Skeletal muscle tissue (tissue), 5 donors: ENCODE measurements at places on chromosomes 3 and 15. TPM values are rescaled to one million over a fixed set of nuclear protein-coding genes. Genes with fewer than 3 reads are reported as not detected.

Gene EPHB1
- 5.7 TPM for total RNA-seq

Gene GP9
- not detected for total RNA-seq

Gene BNC1
- 1.6 TPM for total RNA-seq

Gene GP5
- under 0.01 TPM for total RNA-seq

Gene HCN4
- total RNA-seq, result under 0.01 TPM

Gene XYLB
- 7.3 TPM for total RNA-seq

Gene KIF7
- total RNA-seq, result 4.7 TPM

Gene ERICH6
- total RNA-seq, result not detected

Gene PLA2G4E
- total RNA-seq, result 0.52 TPM

Gene VIPR1
- 1.6 TPM for total RNA-seq

Gene FAH
- total RNA-seq, result 13.6 TPM

Gene STAB1
- 67.3 TPM for total RNA-seq

Gene CCDC54
- not detected for total RNA-seq

Gene ANKUB1
- total RNA-seq, result not detected

Gene WDR93
- not detected for total RNA-seq

Gene RASL12
- total RNA-seq, result 15.1 TPM
